T-helper 22 cell (primary cell): ENCODE measurements at places on chromosomes 6 and 20.

DNA sequence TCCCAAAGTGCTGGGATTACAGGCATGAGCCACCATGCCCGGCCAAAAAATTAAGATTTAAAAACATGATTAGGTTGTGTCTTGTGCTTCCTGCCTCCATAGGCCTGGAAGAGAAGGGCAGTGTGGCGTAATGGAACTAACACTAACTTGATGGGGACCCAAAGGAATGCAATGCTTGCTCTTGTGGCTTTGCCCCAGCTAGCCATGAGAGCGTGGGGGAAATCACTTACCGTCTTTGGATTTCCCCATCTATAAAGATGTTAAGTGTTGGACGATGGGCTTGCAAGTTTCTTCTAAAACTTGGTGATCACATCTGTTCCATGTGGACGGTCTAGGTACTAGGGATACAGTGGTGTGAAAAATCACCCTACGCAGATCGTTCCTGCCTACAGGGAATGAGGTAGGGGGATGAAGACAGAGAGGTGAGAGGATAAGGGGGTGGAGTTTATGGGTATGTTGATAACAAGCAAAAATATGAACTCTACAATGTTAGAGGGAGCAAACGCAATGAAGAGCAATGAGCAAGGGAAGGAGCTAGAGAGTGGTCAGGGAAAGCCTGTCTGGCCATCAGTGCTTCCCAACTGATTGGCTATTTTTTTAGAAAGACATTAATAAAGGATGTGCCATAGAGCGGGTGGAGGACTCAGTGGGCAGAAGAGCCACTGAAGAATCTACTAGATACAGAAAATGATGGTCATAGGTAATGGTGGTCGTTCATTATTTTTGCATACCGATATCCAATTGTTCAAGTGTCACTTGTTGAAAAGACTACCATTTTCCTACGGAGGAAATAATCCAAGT, 165.2 kb downstream of the BCAS1 start:
- DNase-seq = no peak

- DNase-seq = no peak
These were observed 237.0 kb upstream of the SUPT3H start for GRCh38 chr6:45614488-45615285.

- DNase-seq = no peak
These were observed 1.7 kb downstream of the KCNK15 start for GRCh38 chr20:44747166-44748004.

- DNase-seq = peak; percentile 54
These were observed 796 bp upstream of the RREB1 start for GRCh38 chr6:7106752-7107577.

GRCh38 chr6:76708641-76709331, 636.3 kb upstream of the IMPG1 start:
- no peak for DNase-seq

DNA sequence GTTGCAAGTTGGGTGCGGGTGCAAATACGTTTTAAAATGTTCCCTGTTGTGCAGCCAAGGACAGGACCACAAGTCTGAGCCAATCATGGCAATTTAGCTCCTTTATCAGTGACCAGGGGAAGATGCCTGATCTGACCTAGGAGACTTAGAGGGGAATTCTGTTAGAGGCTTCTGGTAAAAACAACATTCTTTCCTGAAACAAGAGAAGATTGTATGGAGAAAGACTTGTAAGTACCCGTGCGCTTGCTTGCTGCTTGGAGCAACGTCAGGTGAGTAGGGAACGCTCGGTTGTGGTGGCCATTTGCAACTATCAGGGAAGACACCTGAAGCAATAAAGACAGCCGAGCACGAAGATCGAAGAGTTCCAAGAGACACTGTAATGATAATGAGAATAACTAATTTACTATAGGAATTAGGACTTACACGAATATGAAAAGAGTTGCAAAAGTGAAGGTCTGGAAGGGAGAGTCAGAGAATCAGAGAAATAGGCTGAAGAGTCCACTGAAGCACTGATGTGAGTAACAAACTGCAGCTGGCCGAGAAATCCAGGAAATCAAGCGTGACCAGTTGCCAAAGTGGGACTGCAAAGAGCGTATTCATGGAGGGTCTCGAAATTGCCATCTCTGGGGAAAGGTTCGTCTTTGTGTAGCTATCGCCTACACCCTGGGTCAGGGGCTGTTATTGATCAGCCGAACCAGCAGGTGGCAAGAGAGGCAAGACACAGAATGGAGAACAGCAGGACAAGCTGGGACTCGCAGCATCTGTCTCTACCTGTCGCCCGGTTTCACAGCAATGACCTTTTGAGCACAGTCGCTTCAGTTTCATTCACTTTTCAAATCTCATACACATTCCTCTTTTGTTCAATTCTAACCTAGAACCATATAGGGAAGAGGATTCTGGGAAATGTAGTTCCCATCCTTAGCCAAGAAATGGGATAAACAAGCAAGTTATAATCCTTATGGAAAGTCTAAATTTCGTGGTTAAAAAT, 26.1 kb downstream of the LOC128125822 start:
- peak; percentile 50 for DNase-seq

GRCh38 chr6:42509765-42510164, 54.1 kb upstream of the UBR2 start:
- DNase-seq = no peak

DNA sequence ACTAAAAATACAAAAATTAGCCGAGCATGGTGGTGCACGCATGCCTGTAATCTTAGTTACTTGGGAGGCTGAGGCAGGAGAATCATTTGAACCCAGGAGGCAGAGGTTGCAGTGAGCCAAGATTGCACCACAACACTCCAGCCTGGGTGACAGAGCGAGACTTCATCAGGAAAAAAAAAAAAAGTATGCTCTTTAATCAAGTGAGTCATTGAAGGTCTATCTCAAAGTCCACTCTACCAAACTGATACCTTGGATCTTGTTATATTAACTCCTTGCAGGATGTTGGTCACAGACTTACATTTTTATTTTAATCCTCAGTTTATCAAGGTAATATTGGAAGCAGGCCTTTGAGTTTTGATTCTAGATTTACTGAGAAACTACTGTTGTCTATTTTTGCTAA, 348.7 kb downstream of the COL12A1 start:
- DNase-seq = no peak

- no peak for DNase-seq
These were observed 4.2 kb downstream of the SASH1 start for GRCh38 chr6:148346681-148347440.

DNA sequence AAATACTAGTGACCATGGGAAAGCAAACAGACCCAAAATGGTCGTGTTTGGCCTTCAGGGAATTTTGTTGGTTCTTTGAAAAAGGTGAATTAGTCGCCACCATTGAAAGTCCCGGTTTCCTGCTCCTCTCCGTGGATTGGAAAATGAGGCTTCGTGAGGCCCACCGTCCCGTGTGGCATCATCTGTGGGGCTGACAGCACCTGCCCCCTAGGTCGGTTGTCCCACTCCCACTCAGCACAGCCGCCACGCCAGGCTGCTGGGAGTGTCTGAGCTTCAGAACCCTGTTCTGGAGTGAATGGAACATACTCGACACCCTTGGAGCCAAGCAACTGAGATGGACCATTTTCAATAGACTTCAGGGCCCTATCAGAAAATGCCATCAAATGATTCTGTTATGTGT, 33.0 kb upstream of the FOXC1 start:
- DNase-seq = no peak

GRCh38 chr6:136790411-136791295, 1.6 kb downstream of the MAP3K5 start:
- DNase-seq = no peak

DNA sequence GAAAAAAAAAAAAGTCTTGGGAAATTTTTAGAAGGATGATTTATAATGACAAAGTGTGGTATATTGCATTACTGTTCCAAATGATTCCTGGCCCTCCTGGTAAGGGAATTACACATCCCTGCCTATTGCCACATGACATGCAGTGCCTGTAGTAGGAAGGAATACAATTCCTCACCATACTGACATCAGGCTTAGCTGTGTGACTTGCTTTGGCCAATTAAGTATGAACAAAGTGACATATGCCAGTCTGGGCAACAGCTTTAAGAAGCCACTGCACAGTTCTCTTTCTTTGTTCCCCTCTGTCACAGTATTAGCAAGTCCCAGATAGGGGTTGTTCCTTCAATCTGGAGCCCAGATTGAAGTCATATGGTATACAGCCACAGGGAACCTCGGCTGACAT, 100.5 kb downstream of the KIF13A start:
- DNase-seq = no peak

- no peak for DNase-seq
These were observed 937 bp downstream of the TAF8 start for GRCh38 chr6:42051268-42051653.

DNA sequence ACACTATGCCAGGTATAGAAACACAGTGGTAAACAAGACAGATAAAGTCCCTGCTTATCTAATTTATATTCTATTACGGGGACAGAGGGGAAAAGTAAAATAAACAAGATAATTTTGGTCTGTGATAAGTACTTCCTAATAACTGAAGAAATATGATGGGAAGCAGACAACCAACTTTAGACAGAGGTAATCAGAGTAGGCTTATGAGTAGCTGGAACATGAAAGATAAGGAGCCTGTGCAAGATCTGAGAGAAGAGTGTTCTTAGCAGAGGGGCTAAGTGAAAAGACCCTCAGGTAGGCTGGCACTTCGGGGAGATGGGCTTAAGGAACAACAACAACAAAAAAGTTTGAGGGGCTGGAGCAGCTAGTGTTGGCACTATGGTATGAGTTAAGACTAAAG, 4.1 kb downstream of the RNF8 start:
- DNase-seq = no peak

GRCh38 chr6:64777941-64778785, 928.9 kb downstream of the EYS start:
- DNase-seq = no peak

- no peak for DNase-seq
These were observed 12.2 kb upstream of the NCOA3 start for GRCh38 chr20:47489448-47489872.
